ENCODE measurements at places on chromosomes 3 and 15. TPM values are rescaled to one million over a fixed set of nuclear protein-coding genes. Genes with fewer than 3 reads are reported as not detected.

DNA sequence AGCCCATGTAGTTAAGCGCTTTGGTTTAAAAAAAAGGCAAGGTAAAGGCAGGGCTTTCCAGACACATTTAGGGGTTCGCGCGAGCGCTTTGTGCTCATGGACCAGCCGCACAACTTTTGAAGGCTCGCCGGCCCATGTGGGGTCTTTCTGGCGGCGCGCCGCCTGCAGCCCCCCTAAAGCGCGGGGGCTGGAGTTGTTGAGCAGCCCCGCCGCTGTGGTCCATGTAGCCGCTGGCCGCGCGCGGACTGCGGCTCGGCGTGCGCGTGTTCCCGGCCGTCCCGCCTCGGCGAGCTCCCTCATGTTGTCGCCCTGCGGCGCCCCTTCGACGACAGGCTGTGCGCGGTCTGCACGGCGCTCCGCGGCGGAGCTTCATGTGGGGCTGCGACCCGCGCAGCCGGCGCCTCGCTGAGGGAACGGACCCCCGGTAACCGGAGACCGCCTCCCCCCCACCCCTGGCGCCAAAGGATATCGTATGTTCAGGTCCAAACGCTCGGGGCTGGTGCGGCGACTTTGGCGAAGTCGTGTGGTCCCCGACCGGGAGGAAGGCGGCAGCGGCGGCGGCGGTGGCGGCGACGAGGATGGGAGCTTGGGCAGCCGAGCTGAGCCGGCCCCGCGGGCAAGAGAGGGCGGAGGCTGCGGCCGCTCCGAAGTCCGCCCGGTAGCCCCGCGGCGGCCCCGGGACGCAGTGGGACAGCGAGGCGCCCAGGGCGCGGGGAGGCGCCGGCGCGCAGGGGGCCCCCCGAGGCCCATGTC is 927 bp downstream of the SMAD6 start:
- H3K4me3 ChIP-seq, result peak overlapping the region; percentile 54
- H3K27ac ChIP-seq, result peak overlapping the region; percentile 65
- peaks cover 21% of the 10 kb centered on the region for H3K4me1 ChIP-seq
- H3K36me3 ChIP-seq, result no peaks in the 10 kb centered on the region
- H3K27me3 ChIP-seq, result no peaks in the 10 kb centered on the region

GRCh38 chr15:52857937-52858781 is 68.0 kb upstream of the ONECUT1 start:
- no peaks in the 10 kb centered on the region for H3K27me3 ChIP-seq
- no peaks in the 10 kb centered on the region for H3K4me1 ChIP-seq
- H3K27ac ChIP-seq, result no peak overlapping the region
- DNase-seq, result no peak
- no peak overlapping the region for H3K4me3 ChIP-seq
- H3K36me3 ChIP-seq, result no peaks in the 10 kb centered on the region

GRCh38 chr3:143002083-143002712 is 828 bp downstream of the U2SURP start:
- DNase-seq, result no peak
- no peaks in the 10 kb centered on the region for H3K36me3 ChIP-seq
- H3K4me1 ChIP-seq, result peaks cover 10% of the 10 kb centered on the region
- H3K27ac ChIP-seq, result no peak overlapping the region
- no peaks in the 10 kb centered on the region for H3K27me3 ChIP-seq
- peak overlapping the region; percentile 95 for H3K4me3 ChIP-seq

DNA sequence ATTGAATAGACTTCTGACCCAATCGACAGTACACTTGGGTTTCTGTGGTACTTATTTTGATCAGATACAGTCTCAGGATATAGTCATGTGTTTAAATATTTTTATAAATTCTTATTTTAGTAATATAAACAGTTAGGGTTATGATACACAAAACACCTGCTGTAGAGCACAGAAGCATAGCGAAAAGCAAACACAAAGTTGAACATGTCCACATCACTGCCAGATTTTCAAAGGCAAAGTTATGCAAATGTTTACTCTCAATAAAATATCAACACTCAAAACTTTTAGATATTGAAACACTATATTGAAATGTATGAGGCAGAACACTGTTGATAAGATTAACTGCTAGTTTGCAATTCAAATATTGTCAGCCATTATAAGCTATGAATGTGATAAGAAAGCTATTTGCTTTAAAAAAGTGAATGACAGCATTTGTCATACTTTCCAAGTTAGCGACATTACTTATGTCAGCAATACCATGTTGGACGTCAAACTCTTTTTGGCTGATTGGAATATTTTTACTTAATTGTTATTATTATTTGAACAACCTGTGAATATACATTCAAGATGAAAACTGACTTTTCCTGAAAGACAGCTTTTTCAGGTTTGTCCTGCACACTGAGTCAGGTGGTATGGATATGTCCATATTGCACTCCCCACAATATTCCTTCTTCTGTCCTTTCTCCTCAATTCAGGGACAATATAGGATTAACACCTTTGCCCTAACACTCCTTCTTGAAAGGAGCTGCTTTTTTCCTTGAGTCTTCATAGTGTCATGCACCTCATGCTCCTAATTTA is 367.1 kb downstream of the EPHA3 start:
- H3K4me1 ChIP-seq, result no peaks in the 10 kb centered on the region
- H3K27me3 ChIP-seq, result no peaks in the 10 kb centered on the region
- no peak overlapping the region for H3K27ac ChIP-seq
- no peak for DNase-seq

DNA sequence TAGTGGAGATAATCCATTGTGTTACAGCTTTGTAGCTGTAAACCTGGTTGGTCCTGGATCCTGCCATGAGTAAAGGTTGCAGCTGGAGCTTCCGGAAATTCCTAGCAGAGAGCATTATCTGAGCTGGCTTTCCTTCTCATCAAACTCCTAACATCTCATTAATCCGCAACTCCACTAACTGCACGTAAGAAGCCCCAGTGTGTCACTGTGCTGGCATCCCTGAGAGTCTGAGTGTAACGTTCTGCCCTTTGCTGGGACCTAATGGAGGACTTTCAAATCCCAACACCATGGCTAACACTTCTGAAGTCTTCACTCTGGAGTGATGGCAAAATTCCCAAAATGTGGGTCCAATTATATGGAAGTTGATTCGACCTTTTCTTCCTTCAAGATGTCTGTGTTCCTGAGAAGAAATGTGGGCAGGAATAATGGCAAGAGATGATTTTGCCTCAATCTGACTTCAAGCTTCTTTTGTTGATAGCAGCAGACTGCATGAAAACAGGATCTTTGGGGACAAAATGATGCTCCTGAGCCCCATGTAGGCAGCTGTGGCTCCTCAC is 9.6 kb upstream of the TRPM1 start:
- no peaks in the 10 kb centered on the region for H3K27me3 ChIP-seq
- H3K4me3 ChIP-seq, result no peak overlapping the region
- H3K36me3 ChIP-seq, result no peaks in the 10 kb centered on the region

- no peak overlapping the region for H3K4me3 ChIP-seq
- H3K36me3 ChIP-seq, result no peaks in the 10 kb centered on the region
- no peak overlapping the region for H3K27ac ChIP-seq
Measured at GRCh38 chr3:190543671-190544070, 29.8 kb downstream of the IL1RAP start.

DNA sequence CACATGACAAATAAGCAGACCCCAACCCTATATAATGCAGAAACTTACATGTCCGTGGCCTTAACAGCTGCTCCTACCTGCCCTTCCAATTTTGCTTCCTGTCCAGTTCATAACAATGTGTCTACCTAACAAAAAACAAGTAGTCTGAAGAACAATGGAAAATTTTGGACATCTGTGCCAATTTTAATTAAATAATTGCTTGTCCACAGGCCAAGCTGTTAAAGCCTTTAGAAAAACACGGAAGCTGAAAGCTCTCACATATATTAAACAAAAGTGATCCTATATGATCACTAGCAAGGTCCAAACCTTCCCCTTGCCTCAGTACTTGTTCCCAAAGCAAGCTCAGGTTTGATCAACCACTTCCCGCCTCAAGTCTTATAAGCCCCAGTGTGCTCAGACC is 37.1 kb downstream of the MAGI1 start:
- DNase-seq, result no peak
- H3K4me1 ChIP-seq, result peaks cover 2% of the 10 kb centered on the region
- H3K27me3 ChIP-seq, result no peaks in the 10 kb centered on the region

DNA sequence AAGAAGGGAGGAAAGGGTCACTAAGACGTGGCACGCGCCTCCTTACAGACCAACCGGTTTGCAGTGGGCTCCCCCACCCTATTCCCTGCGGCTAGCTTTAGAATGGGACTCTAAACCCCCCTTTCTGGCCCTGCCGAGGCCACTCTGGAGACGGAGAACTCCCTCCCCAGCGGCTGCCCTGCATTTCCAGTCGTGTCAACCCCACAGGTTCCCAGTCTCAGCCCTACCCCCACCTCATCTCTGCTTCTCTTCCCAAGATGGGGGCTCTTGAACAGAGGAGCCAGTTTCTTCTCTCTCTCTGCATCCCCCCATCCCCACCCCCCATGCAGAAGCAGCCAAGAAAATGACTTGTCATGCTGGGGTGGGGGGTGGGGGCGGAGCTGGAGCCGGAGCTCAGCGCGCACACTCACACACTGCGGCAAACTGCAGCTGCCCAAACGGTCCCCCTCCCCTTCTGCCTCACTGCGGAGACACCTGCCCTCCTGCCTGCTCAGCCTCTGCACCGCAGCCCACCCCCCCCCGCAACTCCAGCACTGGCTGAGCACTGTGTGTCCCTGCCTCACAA is 871 bp downstream of the MAP1A start:
- no peaks in the 10 kb centered on the region for H3K36me3 ChIP-seq
- H3K4me1 ChIP-seq, result peaks cover 10% of the 10 kb centered on the region
- H3K27ac ChIP-seq, result peak overlapping the region; percentile 68
- peak; percentile 55 for DNase-seq

DNA sequence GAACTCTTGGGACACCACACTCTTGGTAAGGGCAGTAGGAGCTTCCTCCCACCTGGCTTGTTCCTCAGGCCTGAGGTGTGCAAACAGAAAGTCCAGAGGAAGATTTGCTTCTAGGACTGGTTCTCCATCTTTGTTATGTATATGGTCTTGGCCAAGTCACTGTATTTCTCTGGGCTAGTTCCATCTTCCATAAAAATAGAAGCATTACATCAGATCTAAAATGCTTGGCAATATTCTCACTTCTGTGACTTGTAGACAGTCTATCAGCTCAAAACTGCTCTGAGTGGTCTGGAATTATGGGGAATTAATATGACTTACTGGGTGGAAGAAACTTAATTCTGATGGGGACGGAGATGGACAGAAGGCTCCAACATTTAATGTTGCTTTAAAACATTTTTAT is 55.2 kb downstream of the TMEM108 start:
- H3K4me3 ChIP-seq, result no peak overlapping the region
- DNase-seq, result no peak
- H3K27ac ChIP-seq, result no peak overlapping the region
- H3K27me3 ChIP-seq, result no peaks in the 10 kb centered on the region

DNA sequence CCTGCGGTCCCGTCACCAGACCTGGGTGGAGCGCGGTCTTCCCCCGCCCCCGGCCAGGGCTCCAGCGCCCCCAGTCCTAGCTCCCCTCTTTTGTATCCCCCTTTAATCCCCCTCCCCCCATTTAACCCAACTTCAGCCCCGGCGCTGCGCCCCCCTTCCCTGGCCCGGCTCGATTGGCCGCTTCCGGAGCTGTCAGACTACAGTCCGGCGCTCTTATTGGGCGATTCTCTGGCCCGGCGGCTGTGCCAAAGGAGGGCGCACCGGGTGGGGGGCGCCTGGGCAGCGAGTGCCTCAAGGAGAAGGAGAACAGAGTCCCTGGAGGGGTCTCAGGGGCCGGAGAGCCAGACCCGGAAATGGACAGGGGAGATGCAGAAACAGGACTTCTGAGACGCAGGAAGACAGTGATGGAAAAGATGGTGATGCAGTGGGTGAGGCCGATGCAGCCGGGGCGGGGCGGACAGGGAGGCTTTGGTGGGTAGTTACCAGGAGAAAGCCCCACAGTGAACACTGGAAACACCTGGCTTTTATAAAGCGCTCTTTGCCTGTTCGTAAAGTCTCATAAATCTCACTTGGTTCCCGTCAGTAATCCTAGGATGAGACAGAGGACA is 1.2 kb upstream of the ADCY5 start:
- no peaks in the 10 kb centered on the region for H3K27me3 ChIP-seq
- peaks cover 13% of the 10 kb centered on the region for H3K4me1 ChIP-seq
- DNase-seq, result peak; percentile 74
- H3K4me3 ChIP-seq, result peak overlapping the region; percentile 75
- no peaks in the 10 kb centered on the region for H3K36me3 ChIP-seq
- peak overlapping the region; percentile 95 for H3K27ac ChIP-seq

DNA sequence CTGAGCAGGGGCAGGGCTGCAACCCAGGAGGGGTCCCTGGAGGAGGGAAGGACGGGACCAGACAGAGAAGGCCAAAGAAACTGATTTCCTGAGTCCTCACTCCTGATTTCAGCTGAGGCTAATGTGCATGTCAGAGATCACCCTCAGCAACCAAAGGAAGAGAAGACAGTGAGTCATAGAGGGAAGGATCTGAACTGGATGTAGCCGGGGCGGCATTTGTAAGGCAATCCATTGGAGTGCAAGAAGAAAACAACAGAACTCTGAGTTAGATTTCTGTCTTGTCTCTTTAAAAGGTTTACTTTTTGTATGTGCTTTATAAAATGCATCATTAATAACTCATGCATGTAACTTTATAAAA is 105.3 kb upstream of the AGBL1 start:
- H3K27ac ChIP-seq, result no peak overlapping the region
- no peak for DNase-seq
- no peak overlapping the region for H3K4me3 ChIP-seq
- H3K36me3 ChIP-seq, result no peaks in the 10 kb centered on the region

DNA sequence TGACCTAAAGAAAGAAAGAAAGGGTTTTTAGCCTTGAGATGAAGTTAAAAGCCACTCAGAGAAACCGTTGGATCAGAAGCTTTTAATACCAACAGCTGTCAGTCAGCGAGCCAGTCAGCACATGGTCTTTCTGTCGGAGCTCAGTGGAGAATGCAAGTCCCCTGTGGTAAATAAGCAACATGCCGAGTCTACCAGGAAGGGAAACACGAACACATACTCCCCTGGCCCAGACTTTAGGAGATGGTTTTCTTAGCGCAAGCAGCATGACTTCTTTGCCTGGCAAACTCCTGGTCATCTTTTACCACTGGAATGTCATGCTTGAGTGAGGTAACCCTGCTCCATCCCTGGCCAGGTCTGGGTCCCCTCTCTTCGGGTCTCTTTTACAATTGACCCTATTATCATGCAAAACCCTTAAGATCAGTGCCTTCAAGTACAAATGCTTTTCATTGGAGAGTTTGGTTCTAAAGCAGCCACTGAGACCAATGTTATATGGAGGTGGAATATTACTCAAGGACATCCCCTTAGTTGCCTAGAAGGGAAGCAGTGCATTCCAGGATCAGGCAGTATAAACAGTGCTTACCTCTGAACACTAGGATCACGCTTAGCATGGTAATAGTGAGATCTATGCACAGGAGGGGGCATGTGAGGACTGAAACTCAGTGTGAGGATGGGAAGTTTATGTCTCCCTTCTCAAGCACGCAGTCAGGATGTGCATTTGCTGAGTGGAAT is 28.2 kb downstream of the SLCO3A1 start:
- H3K27me3 ChIP-seq, result no peaks in the 10 kb centered on the region
- H3K27ac ChIP-seq, result no peak overlapping the region
- no peaks in the 10 kb centered on the region for H3K36me3 ChIP-seq

- H3K27me3 ChIP-seq, result no peaks in the 10 kb centered on the region
- peak; percentile 82 for DNase-seq
- peak overlapping the region; percentile 72 for H3K4me3 ChIP-seq
- H3K27ac ChIP-seq, result peak overlapping the region; percentile 87
Measured at GRCh38 chr15:73927476-73928240, 1.4 kb downstream of the LOXL1 start.

DPPA2 gene
- total RNA-seq, result not detected

PPP2R3A gene
- total RNA-seq, result 17.7 TPM

ARHGEF26 gene
- 7.9 TPM for total RNA-seq

ABI3BP gene
- 75.2 TPM for total RNA-seq

GOLGA8Q gene
- 1.0 TPM for total RNA-seq

GPR156 gene
- total RNA-seq, result 1.5 TPM

PIK3CB gene
- total RNA-seq, result 27.1 TPM
